ENCODE measurements at places on chromosomes 13 and 19.

- no peak for DNase-seq
Observed at GRCh38 chr13:112943309-112944125, 25.5 kb upstream of the MCF2L start.

DNA sequence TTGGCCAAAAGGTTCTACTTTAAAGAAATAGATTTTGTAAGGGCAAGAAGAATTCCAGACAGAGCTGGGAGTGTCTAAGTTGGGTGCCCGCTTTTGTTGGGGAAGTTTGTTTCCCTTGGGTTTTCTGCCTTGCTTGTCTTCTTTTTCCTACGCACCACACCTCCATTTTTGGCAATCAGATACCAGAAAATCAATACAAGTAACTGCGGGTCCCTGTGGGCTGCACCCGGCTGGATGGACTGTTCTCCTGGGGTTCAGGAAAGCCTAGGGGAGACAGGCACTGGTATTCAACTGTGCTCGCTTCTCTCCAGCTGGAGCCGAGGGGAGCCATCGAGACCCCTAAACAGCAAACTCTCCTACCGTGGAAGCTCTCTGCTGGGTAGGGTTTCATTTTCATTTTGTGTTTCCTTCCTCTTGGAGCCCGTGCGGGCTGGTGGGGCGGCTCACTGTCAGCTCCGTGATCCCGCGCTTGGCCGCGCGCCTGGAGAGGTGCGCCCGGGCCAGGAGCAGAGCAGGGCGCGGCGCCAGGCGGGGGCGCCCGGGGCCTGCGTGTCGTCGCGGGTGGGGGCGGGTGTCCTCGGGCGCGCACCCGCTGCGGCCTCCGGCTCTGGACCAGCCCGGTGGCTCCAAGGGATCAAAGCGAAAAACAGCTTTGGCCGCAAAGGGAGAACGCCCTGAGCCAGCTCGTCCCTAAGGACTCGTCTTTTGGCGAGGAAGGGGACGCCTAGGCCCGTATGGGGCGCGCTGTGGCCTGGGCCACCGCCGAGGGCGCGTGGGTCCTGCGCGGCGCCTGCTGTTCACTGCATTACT is 347.2 kb downstream of the ZNF536 start:
- no peak for DNase-seq

- peak; percentile 28 for DNase-seq
Observed at GRCh38 chr19:29371251-29372090, 154.3 kb upstream of the VSTM2B start.

DNA sequence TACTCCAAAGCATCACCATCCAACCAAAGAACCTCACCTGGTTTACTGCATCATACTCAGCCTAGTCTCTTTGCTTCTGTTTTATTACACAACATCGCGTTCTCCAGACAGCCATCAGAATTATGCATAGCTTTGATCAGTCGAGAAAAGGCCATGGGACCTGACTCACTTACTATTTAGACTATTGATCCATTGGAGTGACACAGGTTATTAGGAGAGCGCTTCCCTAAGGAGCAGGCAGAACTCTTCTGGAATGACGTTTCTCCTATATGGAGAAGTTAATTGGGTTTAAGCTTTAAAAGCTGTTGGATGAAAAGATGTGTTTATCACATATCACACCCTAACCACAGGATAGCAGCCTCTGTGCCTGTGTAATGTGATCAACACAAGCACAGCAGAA is 649.1 kb upstream of the SLC10A2 start:
- no peak for DNase-seq

DNA sequence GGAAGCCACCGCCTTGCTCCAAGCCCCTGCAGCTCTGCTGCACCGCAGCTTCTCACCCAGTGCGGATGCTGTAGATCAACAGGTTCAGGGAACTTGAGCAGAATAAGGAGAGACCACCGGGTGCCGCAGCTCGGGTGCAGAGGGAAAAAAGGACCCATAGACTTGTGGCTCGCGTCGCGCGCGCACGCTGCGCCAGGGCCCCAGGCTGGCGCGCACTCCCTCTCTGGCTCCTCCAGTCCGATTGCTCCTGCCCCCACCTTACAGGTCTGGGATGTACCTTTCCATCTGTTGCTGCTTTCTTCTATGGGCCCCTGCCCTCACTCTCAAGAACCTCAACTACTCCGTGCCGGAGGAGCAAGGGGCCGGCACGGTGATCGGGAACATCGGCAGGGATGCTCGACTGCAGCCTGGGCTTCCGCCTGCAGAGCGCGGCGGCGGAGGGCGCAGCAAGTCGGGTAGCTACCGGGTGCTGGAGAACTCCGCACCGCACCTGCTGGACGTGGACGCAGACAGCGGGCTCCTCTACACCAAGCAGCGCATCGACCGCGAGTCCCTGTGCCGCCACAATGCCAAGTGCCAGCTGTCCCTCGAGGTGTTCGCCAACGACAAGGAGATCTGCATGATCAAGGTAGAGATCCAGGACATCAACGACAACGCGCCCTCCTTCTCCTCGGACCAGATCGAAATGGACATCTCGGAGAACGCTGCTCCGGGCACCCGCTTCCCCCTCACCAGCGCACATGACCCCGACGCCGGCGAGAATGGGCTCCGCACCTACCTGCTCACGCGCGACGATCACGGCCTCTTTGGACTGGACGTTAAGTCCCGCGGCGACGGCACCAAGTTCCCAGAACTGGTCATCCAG is 964 bp downstream of the PCDH17 start:
- DNase-seq: no peak

DNA sequence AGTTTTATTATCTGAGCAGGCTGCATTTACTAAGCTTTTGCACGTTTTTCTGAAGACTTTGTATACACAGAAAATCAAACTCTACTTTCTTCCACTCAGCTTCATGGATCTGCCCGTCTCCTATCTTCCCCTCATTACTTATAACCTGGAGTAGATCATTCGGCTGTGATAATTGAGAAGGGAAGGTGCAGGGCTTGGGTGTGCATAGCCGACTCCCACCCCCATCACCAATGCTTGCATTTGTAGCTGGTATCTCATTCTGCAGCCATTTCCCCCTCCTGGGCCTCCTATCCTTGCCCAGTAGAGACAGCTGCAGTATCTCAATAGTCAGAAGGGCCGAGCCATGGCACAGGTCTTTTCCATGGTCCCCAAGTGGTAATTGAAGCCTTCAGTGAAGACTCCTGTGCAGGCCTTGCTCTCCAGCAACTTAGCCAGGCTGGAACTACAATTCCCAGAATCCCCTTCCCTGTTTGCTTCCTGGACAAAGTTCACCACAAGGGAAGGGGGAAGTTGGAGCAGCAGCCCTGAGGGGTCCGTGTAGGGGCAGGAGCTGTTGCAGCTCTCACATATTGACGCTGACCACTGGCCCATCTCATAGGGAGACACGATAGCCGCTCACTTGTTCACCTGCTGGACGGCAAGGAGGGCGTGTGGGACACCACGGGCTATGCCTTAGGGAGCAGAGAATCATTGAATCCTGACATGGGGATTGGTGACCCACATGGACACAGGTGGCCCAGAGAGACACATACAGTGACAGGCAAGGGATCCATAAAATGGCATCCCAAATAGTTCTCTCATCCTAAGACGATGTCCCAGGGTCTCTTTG is 2.1 kb upstream of the SIGLEC8 start:
- no peak for DNase-seq
